Right lobe of liver (tissue), 6 donors: ENCODE measurements at places on chromosomes 13 and 19. TPM values are rescaled to one million over a fixed set of nuclear protein-coding genes. Genes with fewer than 3 reads are reported as not detected.

DNA sequence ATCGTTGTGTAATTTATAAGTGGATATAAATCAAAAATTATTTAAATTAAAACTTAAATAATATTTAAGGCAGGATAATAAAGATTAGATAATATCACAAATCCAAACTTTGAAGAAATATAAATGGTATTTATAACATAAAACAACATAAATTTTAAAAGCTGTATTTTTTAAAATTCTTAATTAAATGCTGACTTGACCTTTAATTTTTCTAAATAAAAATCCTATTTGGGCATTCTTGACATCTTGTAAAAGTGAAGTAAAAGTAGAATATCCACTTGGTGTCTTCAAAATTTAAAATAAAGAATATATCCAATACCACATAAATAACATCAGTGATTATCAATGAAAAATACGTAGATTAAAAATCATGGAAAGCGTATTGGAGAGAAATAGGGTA, 87.7 kb downstream of the TNFSF13B start:
- H3K27ac ChIP-seq, result no peak overlapping the region
- DNase-seq, result no peak
- no peak overlapping the region for H3K4me3 ChIP-seq

GRCh38 chr13:46198696-46199193, 13.0 kb upstream of the LRRC63 start:
- H3K4me3 ChIP-seq, result no peak overlapping the region
- no peaks in the 10 kb centered on the region for H3K27me3 ChIP-seq
- H3K36me3 ChIP-seq, result no peaks in the 10 kb centered on the region

DNA sequence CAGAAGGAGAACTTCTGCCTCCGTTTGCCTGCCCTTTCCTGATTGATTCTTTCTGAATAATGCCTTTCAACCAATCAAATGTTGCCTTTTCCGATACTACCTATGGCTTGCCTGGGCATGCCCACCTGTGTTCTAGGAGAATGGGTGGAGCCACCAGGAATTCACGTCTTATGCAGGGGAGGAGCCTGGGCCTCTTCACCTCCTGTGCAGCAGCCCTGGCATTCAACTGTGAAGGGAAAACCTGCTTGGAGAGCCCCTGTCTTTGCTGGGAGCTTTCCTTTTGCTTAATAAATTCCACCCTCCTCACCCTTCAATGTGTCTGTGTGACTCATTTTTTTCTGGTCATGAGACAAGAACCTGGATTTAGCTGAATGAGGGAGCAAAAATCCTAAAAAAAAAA, 730.7 kb downstream of the UQCRFS1 start:
- no peak for DNase-seq
- H3K4me1 ChIP-seq, result peaks cover 6% of the 10 kb centered on the region
- no peak overlapping the region for H3K27ac ChIP-seq
- no peaks in the 10 kb centered on the region for H3K27me3 ChIP-seq

Gene AP3D1
- 67.7 TPM for total RNA-seq
